ENCODE measurements at places on chromosomes 12 and 14.
A peak's percentile ranks its signal among the peaks of the same experiment; 100 is the strongest.

DNA sequence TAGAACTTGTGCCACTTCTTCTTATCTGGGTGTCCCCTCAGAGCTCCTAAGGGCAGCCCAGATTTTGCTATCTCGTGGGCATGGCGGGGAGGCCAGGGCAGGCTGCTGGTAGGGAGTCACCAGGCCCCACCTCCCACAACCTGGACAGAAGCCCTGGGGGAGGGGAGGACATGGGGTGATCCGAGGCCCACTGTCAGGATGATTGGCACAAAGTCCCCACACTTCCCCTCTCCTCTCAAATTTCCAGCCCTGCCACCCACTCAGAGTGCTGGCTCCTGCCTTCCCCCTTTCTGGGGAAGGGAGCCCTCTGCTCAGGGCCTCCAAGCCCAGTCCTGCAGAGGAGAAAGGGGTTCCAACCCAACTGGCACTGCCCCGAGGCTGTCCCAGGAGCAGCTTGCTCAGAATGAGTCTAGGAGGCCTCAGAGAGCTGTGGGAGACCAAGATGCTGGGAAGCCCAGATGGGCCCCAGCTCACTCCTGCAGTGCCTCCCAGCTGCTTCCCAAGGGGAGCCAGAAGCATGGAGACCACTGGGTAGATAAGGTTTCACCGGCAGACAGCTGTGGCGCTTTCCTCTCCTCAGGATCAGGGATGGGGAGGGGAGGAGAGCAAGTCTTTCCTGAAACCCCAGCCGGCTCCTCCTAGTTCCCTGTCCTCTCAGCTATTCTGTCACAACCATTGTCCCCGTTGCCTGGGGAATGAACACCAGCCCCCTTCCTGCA, 82.8 kb downstream of the B4GALNT3 start:
- no peak for DNase-seq

GRCh38 chr14:58265401-58265800, 20.8 kb downstream of the PSMA3 start:
- no peak for DNase-seq

GRCh38 chr12:53624956-53625355, 1.2 kb downstream of the ATF7 start:
- DNase-seq, result no peak

GRCh38 chr12:101781834-101782233, 42.6 kb upstream of the SYCP3 start:
- no peak for DNase-seq

DNA sequence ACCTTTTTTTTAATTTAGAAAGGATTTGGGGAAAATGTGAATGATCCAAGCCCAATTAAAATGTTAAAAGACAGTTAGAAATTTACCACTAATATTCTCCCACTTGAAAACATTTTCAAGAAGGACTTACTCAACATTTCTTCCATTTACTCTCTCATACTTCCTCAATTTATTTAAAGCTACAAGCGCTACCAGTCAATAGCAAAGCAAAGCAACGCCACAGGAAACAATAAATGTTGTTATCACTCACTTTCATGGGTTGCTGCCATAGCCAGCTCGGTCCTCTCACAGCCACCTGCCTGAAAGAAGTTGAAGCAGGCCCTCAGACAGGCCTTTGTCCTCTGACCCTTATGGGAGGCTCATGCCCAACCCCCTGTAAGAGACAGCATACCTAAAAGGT, 6.0 kb upstream of the SOS2 start:
- no peak for DNase-seq

DNA sequence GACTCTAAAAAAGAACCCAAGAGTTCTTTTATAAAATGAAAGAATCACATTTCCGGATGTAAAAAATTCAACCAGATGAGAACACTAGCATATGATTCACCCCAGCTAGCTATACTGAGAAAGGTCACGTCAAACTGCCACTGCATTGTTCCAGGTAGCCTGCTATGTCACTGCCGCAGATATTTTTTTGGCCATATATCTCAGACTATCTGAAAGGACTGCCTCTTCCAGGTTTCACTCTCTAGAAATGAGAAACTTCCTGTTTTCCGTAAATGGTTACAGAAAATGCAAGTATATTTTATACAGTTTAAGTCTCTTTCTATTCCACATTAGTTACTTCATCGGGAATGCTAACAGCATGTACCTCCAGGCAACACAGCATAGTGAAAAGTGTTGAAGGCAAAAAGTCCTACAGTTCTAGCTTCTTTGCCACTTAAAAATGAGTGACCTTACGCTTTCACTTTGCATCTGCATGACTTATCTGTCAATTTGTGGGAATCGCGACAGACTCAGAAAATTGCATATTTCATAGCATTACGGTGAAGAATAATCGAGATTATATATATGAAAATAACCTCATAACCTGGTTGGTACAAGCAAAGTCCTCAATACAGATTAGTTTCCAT, 105.2 kb downstream of the MED13L start:
- no peak for DNase-seq

- DNase-seq, result peak; percentile 96
These were observed 1.8 kb downstream of the AHNAK2 start for GRCh38 chr14:104976198-104977007.

- DNase-seq, result no peak
These were observed 627.4 kb downstream of the DIO2 start for GRCh38 chr14:79583738-79584408.

DNA sequence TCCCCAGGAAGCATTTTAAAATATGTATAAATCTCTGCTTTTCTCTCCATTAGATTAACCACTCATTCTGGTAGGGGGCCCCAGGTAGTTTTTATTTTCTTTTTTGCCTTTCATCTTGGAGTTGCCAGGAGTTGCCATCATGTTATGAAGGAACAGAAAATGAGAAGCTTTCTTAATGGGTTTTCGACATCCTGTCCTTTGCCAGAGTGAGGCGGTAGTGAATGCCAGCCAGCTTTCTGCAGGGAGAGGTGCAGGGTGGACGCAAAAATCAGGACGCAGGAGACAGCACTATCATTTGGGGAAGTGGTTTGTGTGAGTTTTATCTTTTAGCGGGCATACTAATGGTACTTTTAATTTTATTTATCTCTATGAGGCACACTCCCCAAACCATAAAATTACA, 1.7 kb downstream of the RASSF8 start:
- peak; percentile 42 for DNase-seq

DNA sequence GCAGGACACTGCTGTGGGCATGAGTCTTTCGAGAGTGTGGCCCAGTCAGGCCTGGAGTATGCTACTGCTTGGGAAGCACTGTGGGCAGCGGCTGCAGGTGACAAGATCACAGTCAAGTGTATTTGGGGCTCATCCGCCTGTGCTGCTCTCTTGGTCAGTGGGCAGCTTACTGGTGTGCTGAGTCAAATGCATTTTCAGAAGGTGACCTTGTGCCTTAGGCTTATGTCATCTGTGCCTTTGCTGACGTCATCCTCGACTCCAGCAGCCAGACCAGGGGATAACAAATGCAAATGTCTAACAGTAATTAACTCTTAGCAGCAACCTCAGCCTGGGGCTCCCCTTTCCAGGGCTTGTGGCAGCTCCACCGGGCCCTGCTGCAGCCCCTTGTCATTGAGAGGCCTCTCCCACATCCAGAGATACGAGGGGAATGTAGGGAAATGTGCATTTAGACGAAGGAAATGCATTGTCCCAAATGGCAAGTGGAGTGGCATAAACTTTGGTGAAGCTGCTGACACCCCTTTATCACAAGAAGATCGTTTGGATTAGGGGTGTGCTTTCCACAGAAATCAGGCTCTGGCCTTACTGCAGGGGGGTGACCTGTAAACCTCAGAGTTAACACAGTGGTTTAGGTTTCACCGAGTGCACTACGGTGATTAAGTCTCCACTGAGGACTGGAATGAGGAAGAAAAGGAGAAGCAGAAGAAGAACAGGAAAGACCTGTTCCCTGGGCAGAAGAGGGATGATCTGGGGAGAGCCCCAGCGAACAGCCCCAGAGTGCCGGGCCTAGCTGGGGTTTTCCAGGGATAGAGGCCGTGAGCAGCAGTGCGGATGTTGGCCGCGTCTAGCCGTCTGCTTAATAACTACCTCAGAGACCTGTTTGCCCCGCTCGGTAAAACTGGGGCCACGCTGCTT, 39.7 kb downstream of the PSMA6 start:
- DNase-seq, result no peak

GRCh38 chr12:1314523-1314922, 279.9 kb downstream of the FBXL14 start:
- no peak for DNase-seq

DNA sequence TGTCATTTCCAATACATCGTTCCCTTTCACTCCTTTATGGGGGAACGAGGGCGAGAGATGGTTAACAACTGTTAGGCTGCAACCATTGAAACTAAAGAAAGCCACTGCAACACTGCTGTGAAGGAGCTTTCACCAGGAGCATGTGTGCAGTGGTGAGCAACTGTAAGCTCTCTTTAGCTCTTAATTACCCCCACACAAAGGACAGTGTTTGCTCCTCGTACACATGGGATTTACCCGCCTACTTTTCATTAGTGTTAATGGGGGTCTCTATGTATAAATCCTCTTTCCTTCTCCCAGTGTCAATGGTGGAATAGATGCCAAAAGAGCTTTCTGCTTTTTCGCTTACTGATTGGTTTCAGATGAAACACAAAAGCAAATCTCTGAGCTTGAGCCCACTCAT, 343.1 kb downstream of the FLRT2 start:
- no peak for DNase-seq

DNA sequence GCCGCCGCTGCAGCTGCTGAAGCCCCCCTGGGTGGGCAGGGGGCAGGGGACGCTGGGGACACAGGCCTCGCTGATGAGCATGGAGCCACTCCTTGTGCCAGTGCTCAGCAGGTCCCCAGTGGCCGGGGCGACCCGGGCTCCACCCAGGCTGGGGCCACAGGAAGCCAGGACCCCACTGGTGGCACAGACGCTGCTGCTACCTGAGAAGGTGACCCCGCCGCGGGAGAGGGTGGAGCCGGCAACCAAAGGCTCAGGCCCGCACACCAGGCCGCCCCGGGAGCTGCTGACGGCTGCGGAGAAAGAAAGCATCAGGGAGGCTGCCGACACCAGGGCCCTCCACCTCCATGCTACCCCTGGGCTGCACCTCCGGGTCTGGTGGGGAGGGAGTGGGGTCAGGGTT, 7.4 kb downstream of the KRT84 start:
- peak; percentile 59 for DNase-seq

GRCh38 chr12:32497864-32498263, 98.5 kb downstream of the FGD4 start:
- DNase-seq, result no peak

GRCh38 chr12:1339618-1340319, 254.6 kb downstream of the FBXL14 start:
- DNase-seq, result no peak

Measured in posterior cingulate gyrus (tissue), 11 donors.